Naive B cell (primary cell): ENCODE measurements at places on chromosomes 5 and 9. TPM values are rescaled to one million over a fixed set of nuclear protein-coding genes. Genes with fewer than 3 reads are reported as not detected.

Gene CCDC152
- polyA plus RNA-seq = 5.4 TPM

Gene PCDHB14
- polyA plus RNA-seq = not detected

Gene POU4F3
- not detected for polyA plus RNA-seq

Gene SELENOP
- polyA plus RNA-seq = not detected
